ENCODE measurements at places on chromosomes 3 and 15.

- DNase-seq: peak; percentile 60
These were observed 62.8 kb upstream of the CMTM8 start for GRCh38 chr3:32175607-32176197.

GRCh38 chr15:67082007-67082536 is 16.7 kb downstream of the SMAD3 start:
- no peak for DNase-seq

GRCh38 chr3:155704061-155704460 is 40.8 kb downstream of the PLCH1 start:
- no peak for DNase-seq

- no peak for DNase-seq
These were observed 11.5 kb downstream of the TCF12 start for GRCh38 chr15:56929933-56930332.

- no peak for DNase-seq
These were observed 221.5 kb downstream of the ULK4 start for GRCh38 chr3:41740374-41740886.

GRCh38 chr3:150319900-150320299 is 88.2 kb upstream of the TSC22D2 start:
- DNase-seq: no peak

GRCh38 chr15:83057696-83058376 is 9.2 kb downstream of the BTBD1 start:
- no peak for DNase-seq

DNA sequence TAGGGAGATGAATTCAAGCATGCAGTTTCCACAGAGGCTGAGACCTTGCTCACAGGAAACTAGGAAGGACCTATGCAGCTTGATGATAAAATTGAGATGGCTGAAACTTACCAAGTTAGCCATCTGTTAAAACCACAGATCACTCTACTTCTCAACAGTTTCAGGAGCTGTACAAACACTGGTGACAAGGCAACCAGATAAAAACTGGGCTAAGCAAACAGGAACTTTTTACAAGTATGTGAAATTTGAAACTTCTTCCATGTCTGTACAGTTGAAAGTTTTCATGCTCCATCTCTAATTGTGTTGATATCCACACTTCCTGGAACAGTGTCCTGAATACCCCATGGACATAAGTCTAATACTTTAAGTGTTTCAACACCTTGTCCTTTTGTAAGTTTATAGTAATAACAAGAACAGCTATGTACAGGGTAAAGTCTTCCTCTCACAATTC is 78.2 kb downstream of the FAIM start:
- no peak for DNase-seq

- no peak for DNase-seq
These were observed 907.5 kb downstream of the ZPLD1 start for GRCh38 chr3:103342205-103342731.

DNA sequence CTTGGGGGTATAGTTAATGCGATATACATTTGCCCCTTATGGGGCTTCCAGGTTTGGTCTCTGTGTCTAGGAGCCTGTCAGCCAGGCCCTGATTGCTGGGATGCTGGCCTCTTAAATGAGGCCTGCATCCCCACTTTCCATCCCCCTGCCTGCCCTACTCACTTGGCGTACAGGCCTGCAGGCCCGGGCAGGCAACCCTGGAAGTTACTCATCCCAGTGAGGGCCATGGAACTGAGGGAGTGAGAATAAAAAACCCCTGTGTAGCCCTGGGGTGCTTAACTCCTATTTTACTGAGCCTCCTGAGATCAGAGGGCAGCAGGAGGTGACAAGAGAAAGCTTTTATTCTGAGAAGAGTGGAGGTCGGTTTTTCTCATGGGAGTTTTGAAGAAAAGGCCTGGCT is 2.0 kb downstream of the DISP2 start:
- no peak for DNase-seq

GRCh38 chr3:194225988-194226663 is 90.2 kb downstream of the HES1 start:
- DNase-seq: no peak

DNA sequence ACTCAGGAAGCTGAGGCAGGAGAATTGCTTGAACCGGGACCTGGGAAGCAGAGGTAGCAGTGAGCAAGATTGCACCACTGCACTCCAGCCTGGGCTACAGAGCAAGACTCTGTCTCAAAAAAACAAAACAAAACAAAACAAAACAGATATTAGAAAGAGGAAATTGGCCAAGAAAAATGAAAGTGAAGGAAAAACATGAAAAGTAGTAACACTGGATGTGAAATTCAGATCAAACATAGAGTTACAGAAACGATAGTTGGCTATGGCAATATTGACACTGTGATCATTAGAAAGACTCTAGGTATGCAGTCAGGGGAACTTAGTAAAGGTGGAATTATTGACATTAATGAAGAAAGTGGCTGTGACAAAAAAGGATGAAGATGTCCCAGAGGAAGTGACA is 13.2 kb upstream of the TIPARP start:
- peak; percentile 58 for DNase-seq

- no peak for DNase-seq
These were observed 24.6 kb downstream of the CCDC14 start for GRCh38 chr3:123936400-123936799.

DNA sequence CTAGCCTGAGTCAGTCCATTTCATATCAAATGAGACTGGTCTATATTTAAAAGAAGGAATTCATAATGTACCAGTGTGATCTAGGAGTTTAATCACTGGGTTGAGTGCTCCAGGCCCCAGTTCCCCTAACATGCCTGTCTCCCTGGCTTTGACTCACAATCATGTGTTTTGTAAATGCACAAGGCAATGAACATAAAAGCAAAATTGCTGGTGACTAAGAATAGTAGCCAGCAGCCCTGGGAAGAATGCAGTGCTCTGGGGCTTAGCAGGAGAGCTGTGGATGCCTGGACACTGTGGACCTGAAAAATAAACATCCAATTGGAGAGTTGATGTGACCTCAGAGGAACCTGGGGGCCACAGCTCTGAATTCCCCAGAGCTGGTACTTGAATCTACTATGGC is 50.3 kb downstream of the SYNPR start:
- DNase-seq: no peak

DNA sequence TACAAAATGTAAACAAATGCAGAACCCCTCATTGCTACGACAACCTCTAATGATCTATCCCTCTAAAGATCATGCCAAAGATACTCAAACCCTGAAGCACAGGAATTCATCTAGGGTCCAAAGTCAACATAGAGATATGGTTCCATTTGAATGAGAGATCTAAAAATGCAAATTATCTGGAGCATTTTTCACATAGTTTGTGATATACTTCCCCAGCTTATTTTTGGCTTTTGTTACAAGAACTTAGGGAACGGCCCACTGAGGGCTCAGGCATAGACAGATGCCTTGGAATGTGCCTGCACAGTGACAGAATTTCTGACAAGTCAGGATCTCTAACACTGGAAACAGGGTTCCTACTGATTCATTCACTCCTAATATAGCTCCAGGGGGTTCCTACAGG is 258.9 kb upstream of the THBS1 start:
- no peak for DNase-seq

DNA sequence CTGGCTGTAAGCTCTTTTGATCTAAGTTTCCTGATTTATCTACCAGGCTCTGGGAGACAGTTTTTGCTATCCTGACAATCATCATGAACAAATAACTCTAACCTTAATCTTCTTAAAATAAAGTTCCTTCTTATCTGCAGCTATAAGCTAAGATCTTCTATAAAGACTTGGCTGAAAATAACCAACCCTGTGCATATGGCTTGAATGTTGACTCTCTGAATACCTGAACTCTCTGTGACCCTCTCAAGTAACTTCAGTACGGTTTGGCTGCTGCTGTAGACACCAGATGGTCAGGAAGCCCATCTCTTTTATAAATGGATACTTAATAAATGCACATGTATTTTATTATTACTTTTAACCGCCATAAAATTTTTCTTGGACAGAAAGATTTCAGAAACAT is 412.4 kb upstream of the CBLB start:
- no peak for DNase-seq

- DNase-seq: no peak
These were observed 515.2 kb downstream of the RSL24D1 start for GRCh38 chr15:54681584-54681983.

GRCh38 chr3:17473761-17474160 is 268.7 kb downstream of the TBC1D5 start:
- DNase-seq: no peak

GRCh38 chr15:85652457-85652856 is 142.3 kb downstream of the KLHL25 start:
- no peak for DNase-seq

- no peak for DNase-seq
These were observed 345.8 kb upstream of the ROBO2 start for GRCh38 chr3:76694063-76694462.

DNA sequence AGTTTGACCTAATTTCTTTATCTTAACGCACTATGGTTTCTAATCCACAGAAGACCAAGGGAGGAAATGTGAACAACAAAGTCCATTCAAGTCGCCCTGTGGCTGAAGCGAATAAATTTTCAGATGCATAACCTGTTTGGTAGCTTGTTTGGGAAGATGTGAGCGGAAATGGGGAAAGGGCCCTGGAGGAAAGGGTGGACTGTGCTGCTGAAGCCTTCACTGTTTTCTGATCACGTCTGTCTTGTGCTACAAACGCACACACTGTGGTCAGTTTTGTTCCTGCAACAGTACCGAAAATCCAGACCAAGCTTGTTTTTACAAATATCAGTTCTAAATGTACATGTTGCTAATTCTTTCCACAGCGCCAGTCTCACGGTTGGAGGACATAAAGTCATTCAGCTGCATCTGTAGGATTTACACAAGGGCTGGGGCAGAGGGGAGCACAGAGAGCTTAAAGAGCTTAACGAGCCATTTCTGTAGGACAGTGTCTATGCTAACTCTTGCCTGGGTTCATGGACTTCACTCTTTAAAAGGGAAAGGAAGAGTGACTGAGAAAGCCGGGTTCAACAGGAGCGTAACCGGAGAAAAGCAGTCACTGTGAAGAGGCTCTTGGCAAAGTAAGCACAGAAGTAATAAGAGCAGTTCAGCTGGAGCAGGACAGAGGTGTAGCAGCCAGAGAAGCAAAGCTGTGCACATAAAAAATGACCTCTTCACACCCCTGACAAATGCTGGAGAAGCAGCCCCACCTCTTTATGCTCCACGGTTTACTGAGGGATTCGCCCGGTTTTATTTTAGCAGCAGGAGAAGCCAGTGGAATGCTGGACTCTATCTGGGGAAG is 66.6 kb downstream of the USF3 start:
- DNase-seq: no peak

DNA sequence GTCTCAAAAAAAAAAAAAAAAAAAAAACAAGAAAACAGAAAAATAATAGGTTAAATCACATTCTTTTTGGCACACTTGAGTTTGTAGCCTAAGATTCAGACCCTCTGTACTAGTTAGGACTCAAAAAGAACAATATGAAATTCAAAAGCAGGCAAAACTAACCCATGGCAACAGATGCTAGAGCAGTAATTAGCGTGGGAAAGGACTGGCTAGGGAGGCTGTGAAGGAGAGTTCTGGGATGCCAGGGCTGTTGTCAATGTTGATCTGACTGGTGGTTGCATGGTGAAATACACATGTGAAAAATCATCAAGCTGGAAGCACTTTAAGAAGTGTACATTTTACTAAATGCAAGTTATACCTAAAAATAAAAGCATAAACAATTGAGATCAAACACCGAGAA is 35.6 kb downstream of the KLHL6 start:
- DNase-seq: no peak

- DNase-seq: no peak
These were observed 2.1 kb downstream of the MAGEL2 start for GRCh38 chr15:23645371-23646164.

- no peak for DNase-seq
These were observed 59.3 kb upstream of the OSTN start for GRCh38 chr3:191139736-191140135.

DNA sequence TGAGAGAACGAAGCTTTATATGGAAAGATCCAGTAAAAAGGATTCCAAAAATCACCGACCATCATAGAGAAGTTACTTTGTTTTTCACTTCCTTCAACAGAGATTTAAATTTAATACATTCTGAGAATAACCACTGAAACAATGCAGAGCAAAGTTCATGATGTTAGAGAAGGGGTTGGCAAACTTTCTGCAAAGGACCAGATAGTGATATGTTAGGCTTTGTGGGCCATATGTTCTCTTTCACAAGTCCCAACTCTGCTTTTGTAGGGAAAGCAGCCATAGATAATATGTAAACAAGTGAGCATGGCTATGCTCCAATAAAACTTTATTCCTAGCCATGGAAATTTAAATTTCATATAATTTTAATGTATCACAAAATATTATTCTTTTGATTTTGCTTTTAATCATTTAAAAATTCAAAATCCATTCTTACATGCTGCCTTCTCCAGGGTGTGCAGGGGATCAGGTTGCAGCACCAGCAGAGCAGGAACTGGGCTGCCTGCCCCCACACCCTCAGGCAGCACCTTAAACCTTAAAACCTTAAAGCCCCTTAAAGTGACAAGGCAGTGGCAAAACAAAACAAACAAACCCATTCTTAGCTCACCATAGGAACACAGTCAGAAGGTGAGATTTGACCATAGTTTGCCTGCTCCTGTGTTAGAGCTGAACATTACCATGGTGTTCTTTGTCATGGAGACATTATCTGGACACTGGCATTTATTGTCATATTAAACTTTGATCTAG is 16.9 kb upstream of the IGSF10 start:
- DNase-seq: no peak

DNA sequence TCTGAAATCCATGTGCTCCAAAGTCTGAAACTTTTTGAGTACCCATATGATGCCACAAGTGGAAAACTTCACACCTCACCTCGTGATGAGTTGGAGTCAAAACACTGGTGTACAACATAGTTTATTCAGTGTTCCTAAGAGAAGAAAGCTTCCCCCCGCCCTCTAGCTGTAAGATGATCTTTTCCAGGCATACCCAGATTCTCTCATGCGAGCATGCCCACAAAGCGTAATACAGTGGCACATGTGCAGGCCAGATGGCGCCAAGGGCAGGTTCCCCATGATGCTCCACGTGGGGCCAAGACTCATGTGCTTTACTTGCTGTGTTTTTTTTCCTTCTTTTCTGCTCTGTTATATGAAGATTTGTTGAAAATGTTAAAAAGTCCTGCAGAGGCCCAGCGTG is 104.9 kb upstream of the LRRFIP2 start:
- no peak for DNase-seq

DNA sequence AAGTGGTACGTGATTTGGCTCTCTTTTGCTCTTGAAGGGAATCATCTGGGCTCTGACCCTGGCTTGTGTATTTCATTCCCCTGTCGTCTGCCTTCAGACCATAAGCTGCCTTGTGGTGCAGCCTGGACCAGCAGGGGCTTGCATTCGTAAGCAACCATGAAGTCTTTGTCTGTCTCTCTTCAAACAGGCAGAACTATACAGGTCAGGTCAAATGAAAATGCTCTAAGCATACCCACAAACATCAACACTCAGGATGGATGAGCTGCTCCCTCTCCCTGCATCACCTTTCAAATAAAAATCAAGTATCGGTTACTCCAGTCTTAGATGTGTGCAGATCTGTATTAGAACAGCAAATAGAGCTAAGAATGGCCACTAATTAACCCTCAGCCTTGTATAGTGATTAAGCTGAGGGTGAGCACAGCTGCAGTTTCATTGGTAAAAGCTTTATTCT is 268.6 kb upstream of the UBE2E1 start:
- no peak for DNase-seq

GRCh38 chr3:191198932-191199331 is at the start of gene OSTN:
Gene OSTN, plus strand, starts transcription at chr3:191199241. Its CDS starts 13,292 bp downstream, at chr3:191212533.
- no peak for DNase-seq

- DNase-seq: peak; percentile 58
These were observed 170.8 kb downstream of the XXYLT1 start for GRCh38 chr3:195099951-195100785.

- DNase-seq: no peak
These were observed 29.8 kb downstream of the PCSK6 start for GRCh38 chr15:101459579-101460300.

Data from CD14-positive monocyte (primary cell).